ENCODE measurements at places on chromosomes 2 and 18.

- no peak for DNase-seq
Measured at GRCh38 chr18:25052511-25052921, 299.4 kb downstream of the ZNF521 start.

DNA sequence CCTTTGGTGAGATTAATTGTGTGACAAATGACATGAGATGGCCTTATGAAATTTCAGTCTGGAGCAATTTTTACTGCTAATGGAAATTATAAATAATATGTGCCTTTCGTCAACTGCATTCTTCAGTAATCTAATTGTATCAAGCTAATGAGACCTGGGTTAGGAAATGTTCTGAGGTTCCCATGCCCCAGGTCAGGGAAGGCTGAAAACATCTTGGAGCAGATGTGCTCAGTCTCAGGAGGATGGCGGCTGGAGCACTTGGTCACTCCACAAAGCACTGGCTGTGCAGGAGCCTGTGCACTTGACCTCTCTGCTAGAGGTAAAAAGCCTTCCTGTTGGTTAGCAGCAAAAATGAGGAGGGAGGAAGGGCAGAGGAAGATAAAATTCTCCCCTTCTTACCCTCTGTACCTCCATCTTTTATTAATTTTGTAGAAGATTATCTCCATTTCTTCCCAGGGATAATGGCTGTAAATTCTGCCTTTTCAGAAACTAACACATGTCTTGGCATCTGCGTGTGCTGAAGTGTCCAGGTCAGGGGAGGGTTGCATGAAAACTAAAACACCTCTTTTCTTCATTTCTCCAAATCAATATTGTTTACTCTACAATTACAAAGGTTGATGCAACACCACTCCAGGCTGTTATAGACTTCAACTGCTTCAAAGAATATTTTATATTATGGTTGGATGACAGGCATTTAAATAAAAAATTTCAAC lies 1606.4 kb upstream of the ACVR2A start:
- no peak for DNase-seq

DNA sequence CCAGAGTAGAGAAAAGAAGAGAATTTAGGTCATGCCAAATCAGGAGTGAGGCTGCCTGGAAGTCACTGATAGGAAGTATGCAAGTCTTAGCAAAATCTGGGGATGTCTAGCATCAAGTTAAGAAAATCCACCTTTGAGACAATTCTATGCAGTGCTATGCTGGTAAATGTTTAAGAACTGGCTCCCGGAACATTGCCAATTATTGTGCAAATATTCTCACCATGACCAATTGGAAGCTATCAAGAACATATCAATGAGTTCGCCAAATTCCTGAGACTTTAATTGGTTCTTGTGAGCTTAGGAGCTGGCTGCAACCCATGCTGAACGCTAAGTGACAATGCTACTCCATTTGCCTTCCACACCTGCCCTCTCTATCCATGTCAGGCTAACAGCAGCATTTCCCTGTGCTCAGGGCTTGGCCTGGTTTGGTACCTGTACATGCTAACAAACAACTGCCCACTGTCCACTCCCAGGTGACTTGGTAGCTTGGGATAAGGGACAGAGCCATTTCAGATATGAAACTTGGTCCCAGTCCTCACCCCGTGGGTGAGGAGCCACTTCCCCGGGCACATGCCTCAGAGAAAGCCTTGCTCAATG lies 172.9 kb upstream of the KLHL29 start:
- no peak for DNase-seq

DNA sequence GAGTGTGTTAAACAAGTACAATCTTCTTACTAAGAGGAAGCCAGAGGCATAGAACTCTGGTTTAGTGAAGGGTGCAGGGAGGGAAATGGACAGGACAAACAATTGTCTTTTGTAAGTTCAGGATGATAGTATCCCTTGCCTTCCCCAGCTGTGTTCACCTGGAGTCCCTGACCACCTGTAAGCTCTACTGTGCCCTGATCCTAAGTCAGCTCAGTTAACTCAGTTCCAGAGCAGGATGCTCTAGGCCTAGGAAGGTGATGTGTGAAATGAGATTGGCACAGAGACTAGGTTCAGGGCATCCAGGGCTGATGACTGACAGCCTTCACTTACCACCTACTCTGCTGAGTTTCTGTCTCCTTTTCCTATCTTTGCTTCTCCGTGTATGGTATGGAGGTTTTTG lies 333.0 kb downstream of the SUCLG1 start:
- no peak for DNase-seq

DNA sequence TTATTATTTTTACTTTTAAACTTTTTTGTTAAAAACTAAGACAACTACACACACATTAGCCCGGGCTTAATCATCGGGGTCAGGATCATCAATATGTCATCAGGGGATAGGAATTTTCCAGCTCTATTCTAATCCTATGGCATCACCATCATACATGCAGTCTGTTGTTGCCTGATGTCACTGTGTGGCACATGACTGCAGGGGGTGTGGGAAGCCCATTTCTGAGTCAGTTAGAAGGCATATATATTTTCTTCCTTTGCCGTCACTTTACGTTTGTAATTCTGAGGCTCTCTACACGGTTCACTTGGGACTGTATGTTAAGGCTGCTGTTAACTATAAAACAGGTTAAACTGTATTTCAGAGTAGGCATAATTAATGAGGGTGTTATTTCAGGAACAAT lies 144.4 kb upstream of the ITGA6 start:
- no peak for DNase-seq

GRCh38 chr2:61530749-61531148 lies 7.4 kb downstream of the XPO1 start:
- no peak for DNase-seq

- DNase-seq: no peak
Measured at GRCh38 chr2:84857566-84857965, 23.3 kb downstream of the TRABD2A start.

DNA sequence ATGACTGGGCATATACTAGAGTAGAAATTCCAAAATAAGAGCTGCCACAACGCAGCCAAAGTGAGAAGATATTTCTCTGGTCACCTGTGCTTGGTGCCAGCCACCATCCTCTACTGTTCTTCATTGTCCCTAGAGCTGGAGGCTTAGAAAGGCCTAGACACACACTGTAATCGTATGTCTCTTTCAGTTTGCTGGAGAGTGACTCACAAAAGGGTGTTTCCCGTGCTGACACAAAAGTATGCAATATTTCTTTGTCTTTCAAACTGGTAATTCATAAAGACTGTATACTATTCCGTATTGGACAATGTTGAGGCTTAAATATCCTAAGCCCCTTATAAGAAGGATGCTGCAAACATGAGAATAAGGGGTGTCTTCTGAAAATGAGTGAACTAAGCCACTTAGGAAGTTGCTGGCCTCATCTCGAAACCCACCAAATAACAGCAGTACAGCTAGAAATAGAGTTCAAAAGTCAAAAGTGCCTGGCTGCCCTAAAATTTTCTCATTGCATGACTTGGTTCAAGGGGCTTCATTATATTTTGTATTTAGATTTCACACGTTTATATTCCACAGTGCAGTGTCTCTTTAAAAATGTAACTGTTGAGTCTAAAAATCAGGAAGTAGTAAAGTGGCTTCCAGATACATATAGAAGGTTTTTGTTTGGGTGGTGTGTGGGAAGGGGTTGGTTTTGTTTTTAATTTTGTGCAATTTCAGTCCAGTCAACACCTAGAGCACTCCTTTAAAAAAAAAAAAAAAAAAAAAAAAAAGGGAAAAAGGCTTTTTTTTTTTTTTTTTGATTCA lies 601.1 kb downstream of the ARHGAP15 start:
- no peak for DNase-seq

GRCh38 chr18:54612237-54612636 lies 21.2 kb downstream of the DYNAP start:
- no peak for DNase-seq

- DNase-seq: no peak
Measured at GRCh38 chr2:47165001-47165555, 10.0 kb upstream of the STPG4 start.

DNA sequence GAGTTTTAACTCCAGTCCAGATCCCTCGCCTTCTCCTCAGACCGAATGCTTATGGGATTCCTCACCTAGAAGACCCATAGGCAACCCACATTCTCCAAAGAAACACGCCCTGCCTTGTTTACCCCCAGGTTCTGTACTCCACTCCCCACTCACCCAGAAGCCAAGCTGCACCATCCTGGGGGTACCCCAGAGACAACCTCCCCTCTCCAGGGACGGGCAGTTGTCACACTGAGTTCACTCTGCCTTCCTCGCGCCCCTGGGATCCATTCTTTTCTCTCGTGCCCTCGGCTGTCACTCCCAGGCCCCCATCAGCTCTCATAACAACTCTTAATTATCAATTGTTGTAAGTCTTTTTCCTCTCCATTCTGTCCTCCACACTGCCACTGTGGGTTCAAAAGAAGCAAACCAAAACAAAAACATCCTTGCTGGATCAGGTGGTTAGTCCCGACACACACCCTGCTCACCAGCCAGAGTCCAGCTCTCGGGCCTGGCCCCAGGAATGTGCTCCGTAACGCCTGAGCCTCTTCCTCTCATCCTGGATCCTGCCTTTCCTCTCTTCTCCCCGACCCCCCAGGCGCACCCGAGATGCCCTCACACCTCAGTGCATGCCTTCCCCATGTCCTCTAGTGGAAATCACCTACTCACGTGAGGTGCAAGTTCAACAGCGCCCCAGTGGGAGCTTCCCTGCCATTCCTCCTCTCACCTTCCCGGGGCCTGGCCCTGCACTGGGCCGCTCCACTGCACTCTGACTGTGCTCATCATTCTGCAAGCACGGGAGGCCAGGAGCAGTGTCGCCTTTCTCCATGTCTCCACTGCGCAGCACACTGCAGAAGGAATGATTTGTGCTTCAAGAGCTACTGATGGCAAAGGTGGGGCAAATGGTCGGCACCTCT lies 20.7 kb downstream of the COX7A2L start:
- no peak for DNase-seq

GRCh38 chr2:239544918-239545465 lies 144.2 kb upstream of the HDAC4 start:
- DNase-seq: no peak

DNA sequence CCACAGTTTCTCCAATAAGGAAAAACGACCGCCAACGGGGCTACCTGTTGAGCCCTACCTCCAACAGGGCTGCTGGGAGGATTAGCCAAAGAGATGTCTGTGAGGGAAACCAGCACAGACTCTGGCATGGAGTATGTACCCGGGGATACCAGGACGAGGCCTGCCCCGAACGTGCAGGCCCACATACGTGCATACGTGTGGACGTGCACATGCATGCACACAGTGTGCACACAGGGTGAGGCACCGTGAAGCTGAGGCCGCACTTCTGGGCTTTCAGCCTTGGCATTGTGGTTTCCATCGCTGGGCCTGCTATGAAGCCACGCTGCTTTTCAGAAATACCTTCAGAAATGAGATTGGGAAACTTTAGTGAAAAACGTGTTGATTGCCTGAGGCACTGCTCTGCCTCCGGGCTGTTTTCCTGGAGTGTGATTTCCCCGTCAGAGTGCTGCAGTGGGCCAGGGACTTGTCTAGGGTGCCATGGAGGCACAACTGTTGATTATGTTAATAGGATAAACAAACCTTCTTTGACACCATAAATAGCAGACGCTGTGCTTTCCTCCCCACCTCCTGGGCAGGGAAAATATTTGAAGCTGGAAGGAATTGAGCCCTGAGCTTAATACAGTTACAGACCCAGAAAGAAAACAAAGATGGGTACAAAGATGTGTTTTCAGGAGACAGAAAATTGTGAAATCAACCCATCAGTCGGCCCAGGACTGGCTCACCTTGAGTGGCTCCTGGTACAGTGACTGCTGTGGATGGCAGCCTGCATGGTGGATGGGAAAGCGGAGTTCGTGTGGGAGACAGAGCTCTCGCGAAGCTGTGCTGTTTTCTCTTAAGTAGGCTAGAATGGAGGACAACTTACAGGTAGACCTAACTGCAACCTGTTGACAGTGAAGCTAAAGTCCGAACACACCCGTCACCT lies 182.3 kb downstream of the FAM210A start:
- no peak for DNase-seq

DNA sequence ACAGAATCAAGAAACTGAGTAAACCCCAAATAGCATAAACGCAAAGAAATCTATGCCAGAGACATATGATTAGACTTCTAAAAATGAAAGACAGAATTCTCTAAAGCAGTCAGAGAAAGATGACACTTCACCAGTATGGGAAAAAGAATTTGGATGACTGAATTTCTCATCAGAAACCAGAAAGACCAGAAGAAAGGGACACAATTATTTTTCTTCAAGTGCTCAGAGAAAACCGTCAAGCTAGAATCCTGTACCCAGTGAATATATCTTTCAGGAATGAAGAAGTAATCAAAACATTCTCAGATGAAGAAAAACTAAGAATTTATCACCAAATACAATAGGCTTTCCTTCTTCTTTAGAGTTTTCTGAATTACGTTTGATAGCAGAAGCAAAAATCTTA lies 14.2 kb upstream of the ESPNL start:
- no peak for DNase-seq

- no peak for DNase-seq
Measured at GRCh38 chr2:43196768-43197587, 29.4 kb downstream of the ZFP36L2 start.

DNA sequence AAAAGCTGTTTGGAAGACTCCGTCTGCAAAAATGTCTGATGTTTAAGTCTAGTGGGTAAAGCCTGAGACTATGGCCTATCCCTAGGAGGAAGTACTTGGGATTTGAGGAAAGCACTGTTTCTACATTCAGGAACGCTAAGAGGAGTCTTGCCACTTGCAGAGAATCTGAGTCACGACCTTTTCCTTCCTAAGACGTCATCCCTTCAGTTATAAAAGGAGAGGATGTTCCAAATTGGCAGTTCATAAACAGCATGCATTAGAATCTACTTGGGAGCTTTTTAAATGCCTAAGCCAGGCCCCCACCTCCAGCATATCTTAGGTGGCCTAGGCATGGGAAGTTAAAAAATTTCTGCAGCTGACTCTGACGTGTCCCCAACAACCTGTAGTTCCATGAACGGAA lies 125.9 kb downstream of the TTC32 start:
- DNase-seq: no peak

DNA sequence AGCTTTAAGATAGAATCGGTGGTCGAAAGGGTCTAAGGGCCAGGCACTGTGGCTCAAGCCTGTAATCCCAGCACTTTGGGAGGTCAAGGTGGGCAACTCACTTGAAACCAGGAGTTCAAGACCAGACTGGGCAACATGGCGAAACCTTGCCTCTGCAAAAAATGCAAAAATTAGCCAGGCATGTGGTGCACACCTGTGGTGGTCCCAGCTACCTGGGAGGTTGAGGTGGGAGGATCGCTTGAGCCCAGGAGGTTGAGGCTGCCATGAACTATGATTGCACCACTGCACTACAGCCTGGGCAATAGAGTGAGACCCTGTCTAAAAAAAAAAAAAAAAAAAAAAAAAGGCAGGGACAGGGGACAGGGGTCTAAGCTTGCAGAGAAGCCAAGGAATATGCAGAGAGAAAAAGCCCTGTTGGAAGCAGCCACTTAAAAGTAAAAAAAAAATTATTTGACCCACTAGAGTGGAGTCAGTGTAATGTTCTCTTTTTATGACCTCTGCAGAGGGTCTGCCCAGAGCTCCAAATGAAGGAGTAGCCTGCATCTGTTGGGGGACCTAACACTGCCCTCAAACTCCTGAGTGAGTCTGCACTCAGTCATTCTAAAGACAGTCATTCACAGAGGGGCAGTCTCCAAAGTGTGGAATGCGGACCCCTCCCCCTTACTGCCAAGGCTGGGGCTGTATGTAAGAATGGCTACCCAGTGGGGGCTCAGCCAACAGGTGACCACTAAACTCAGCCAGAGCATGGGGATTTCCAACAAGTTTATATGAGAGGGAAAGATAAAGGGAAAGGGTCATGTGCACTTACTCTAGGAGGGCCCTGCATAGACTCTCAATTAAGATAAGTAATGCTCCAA lies 118.5 kb upstream of the CDCA7 start:
- no peak for DNase-seq
